ENCODE measurements at places on chromosomes 2 and 18. TPM values are rescaled to one million over a fixed set of nuclear protein-coding genes. Genes with fewer than 3 reads are reported as not detected.

DHRS9 gene
- 1.6 TPM for total RNA-seq

GRCh38 chr18:12296087-12296403, 12.0 kb upstream of the TUBB6 start:
- DNase-seq = no peak

DNA sequence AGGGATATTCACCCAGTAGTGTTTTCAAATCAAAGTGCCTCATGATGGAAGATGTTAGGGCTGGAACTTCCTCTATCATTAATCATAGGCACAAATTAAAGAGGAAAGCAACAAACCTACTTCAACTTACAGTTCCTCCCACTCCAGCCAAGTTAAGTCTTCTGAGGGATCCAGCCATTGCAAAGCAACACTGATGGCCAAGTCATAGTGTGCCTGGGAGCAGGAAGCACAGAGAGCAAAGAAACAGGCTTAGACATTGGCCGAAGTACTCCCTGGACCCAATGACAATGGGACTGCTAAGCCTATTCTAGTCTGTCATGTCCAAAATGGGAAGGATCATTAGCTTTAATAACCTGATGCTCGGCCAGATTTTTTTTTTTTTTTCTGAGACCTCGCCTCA, 7.0 kb downstream of the C2orf80 start:
- DNase-seq = no peak

- DNase-seq = no peak
These were observed 1.9 kb downstream of the GTF2A1L start for GRCh38 chr2:48619526-48619925.

GRCh38 chr18:70295192-70296188, 6.6 kb downstream of the SOCS6 start:
- DNase-seq = no peak

GRCh38 chr2:157421331-157421944, 22.5 kb downstream of the CYTIP start:
- no peak for DNase-seq

DNA sequence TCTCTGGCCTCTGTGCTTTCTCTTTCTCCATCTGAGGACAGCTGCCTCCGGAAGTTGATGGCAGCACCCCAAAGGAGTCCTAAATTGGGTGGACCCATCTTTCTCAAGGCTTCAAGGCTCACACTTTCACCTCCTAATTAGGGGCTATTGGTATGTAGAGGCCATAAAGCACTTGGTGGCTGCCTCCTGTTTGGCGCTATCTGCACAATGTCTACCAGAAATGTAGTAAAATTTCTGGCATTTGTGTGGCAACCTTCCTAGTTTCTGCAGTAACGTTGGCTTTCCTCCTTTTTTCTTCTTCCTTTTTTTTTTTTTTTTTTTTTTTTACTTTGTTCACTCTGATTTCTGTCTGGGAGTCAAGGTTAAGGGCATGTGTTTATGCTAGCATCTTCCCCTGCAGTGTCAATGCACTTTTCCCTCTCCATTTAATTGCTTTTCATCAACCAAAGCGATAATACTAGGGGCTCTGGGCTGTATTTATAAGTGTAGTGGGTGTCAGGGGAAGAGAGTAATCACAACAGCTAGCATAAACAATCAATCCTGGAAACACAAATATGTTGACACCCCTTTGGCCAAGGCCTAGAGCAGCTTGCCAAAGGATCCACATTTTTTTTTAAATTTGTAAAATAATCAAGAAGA, 86.0 kb downstream of the TACR1 start:
- DNase-seq = no peak
